ENCODE measurements at places on chromosomes 7 and 10.

- no peak for DNase-seq
These were observed 98.8 kb downstream of the CUX1 start for GRCh38 chr7:101916041-101916800.

- no peak for DNase-seq
These were observed 519.1 kb upstream of the GALNT17 start for GRCh38 chr7:70612811-70613210.

GRCh38 chr10:57418476-57418875 is 849.2 kb downstream of the IPMK start:
- DNase-seq: no peak

GRCh38 chr10:104875561-104875960 is 234.5 kb downstream of the SORCS3 start:
- DNase-seq: no peak

DNA sequence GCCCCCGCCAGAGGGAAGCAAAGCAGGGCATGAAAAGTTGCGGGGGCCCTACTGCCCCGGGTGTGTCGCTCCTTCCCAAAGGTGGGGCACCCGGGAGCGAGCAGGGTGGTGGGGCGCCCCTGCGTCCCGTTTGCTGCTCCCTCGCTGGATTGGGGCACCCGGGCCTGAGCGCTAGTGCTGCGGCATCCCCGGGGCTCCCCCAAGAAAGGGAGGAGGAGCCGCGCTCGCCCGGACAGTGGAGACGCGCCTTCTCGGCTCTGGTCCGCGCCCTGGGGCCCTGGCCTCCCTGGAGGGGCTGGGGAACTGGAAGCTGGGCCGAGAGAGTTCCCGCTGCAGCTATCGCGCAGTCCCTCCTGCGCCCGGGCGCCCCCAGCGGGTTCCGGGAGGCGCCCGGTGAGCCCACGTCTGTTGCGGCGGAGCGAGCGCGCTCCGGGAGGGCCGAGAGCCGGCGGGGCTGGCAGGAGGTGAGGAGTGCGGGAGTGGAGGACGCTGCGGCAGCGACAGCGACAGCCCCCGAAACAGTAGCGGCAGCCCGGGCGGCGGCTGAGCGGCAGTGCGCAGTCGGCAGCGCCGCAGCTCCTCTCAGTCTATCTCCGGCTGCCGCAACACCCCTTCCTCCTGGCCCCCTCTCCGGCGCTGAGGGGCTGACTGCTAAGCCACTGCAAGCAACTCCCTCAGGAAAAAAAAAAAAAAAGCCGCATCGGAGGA is 504 bp upstream of the BMPER start:
- DNase-seq: peak; percentile 45
